CD4-positive, alpha-beta T cell treated with Interleukin-2 at 100 ng/mL for 4 hours (primary cell): ENCODE measurements at places on chromosomes 5 and 9.

GRCh38 chr5:139141446-139142204, 56.5 kb downstream of the SIL1 start:
- no peak for DNase-seq

GRCh38 chr5:57671371-57671770, 188.8 kb upstream of the ACTBL2 start:
- no peak for DNase-seq

- DNase-seq = no peak
Observed at GRCh38 chr5:108238461-108238860, 143.4 kb downstream of the FBXL17 start.

DNA sequence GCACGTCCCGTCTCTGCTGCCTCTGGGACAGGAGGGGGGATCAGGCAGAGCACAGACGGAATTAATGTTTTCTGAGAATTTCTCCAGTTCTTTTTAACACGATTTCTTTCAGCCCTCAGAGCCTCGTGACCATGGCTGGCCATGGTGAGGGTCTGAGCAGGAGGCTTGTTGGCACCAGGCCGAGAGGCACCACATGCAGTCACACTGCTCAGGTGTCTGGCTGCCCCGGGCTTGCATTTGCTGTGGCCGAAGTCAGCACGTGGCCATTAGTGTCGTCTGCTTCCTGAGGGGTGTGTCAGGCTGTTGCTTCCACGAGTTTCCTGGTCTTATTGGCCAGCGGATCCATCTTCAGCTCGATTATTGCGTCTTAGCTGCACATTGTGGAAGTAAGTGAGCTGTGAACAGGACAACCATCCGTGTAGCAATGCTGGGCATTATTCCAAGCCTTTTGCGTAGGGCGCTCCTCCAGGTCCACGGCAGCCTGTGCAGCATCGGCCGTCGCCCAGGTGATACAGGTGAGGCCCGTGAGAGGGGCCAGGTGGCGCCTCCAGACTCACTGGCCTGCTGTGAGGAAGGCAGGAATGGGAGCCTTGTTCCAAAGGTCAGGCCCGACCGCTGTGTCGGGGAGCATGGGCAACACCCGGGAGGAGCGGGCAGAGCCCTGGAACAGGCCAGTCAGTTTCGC, 114.2 kb upstream of the CACNA1B start:
- no peak for DNase-seq

DNA sequence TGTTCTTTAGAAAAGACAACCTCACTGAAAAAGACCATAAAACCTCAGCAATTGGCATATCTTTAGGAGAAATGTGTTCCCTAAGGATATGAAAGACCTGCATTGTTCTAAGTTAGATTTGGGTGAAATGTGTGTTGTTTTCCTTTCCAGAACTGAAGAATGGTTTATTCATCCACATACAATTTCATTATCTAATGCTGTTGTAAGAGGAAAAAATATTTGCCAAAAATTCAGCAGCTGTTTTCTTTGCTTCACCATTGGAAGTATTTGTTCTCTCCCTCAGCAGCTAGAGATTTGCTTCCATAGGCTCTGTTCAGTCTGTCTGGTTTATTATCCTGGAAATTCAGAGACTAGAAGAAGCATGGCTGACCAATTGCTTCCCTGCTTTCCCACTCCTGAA, 150.9 kb downstream of the ISOC1 start:
- DNase-seq = no peak

- no peak for DNase-seq
Observed at GRCh38 chr5:131786900-131787692, 9.7 kb downstream of the FNIP1 start.

DNA sequence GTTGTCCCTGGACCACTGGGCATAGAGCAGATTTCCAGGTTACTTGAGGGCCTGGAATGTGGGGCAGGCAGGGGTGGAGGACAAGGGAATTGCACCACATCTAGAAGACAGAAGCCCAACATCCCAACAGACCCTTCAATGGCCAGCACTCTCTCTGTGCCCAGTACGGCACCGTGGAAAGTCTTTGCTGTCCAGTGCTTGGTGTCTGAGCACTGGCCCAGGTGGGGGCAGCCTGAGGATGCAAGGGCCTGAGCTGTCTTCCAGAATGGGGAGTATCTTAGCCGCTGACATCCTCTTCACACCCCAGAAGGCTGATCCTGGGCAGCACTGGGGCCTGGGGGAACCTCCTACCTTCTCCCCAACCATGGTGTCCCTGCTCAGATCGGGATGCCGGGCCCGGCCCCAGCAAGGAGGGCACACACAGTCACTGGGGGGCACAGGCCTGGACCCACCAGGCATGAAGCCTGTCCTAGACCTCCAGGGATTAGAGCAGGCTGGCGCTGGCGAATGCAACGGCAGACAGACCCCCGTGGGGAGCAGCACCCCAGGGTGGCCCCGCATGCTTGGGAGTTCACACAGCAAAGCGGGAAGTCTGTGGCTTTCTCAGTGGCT, 40.6 kb upstream of the OLFM1 start:
- no peak for DNase-seq

DNA sequence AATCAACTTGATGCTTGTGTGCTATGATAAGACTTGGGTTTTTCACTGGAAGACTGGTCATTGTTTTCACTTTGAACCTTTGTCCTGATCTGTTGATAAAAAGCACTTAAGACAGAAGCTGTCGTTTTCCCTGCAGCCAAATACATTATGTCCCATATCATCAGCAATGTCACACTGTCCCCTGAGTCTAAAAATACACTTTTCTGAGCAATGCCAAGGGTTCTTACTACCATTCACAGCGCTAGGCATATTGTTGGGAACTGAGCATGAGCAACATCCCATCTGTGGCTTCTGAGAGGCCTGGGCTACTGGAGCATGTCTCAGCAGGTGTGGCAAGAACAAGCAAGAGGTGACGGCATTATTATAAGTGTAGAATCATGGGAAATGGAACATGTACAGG, 81.8 kb downstream of the SEMA6A start:
- no peak for DNase-seq

DNA sequence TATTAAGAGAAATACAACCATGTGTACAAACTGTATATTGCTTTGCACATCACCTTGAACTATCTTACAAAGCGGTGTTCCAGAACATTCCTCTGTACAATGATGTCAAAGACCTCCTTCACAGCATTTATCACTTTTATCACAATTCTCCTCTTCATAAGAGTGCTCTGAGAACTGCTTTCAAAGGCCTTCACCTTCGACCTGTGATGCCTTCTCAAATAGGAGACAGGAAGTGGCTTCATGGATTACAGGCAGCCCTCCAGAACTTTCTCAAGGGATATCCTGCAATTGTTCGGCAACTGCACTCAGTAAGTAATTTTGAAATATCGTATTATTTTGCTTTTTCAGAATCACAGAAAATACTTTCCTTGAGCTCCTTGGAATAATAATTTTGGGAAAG, 68.0 kb upstream of the IL7R start:
- no peak for DNase-seq
